ENCODE measurements at places on chromosomes 1 and 21.
A peak's percentile ranks its signal among the peaks of the same experiment; 100 is the strongest.

DNA sequence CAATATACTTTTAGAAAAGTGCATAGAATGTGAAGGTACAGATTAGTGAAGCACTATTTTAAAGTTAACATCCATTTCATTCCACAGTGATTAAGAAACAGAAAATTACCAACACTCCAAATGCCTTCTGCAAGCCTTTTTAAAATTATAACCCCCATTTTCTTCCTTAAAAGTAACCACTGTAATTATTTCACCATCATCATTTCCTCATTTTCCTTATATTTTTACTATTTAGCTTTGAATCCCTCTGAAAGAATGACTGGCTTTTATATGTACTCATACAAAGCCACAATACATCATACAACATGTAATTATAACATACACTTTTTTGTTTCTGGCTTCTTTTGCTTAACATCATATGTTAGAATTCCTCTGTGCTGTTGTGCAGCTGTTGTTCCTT, 6.5 kb upstream of the NEGR1 start:
- DNase-seq: no peak

DNA sequence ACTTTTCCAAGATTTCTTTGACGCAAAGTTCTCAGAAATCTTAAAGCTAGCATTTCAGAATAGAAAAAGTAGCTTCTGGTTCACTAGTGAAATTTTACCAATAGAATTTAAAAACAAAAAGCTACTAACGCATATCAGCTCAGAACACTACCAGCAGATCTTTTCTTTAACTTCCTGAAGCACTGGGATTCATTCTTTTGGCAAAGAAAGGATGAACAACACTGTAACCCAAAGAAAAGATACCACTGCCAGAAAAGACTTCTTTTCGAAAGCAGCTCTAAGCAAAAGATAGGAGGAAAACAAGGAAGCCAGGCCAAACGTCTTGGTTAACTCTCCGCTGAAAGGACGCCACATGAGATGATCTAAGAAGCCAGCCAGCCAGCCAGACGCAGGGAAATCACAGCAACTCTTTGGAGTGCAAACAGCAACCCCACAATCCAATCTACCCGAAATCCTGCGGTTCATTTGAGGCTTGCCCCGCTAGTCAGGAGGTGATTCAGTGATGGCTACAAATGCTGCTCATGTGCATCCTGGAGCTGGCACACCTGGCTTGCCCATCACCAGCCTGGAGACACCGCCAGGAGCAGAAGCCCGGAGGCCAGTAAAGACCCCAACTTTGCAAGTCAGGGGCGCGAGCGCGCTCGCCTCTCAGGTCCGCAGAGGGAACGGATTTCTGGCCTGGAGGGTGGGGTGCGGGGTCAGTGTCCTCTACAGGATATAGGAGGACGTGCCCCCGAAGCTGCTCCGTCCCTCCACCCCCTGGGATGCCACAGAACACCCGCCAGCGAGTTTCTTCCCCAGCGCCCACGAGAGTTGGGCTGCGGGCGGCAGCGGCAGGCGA, 812 bp downstream of the NBPF1 start:
- DNase-seq: no peak

- no peak for DNase-seq
These were observed 430.5 kb downstream of the MRPL39 start for GRCh38 chr21:25176637-25177412.

GRCh38 chr1:90833466-90834110, 116.5 kb upstream of the BARHL2 start:
- no peak for DNase-seq

DNA sequence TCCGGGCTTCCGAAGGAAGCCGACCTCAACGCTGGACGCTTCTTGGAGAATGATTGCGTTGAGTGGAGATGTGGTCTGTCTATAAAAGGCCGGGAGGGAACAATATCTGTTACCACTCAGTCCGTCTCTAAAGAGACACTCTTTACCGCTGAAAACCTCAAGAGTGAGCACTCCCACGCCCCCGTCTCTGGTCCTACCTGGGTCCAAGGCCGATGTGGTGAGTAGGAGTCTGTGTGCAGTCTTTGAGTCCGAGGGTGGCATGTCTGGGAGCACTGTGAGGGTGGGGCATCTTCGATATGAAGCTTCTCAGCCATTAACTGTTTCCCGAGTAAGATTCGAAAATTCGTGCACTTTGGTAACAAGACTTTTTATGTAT, 576 bp downstream of the ZFP69 start:
- DNase-seq: no peak

DNA sequence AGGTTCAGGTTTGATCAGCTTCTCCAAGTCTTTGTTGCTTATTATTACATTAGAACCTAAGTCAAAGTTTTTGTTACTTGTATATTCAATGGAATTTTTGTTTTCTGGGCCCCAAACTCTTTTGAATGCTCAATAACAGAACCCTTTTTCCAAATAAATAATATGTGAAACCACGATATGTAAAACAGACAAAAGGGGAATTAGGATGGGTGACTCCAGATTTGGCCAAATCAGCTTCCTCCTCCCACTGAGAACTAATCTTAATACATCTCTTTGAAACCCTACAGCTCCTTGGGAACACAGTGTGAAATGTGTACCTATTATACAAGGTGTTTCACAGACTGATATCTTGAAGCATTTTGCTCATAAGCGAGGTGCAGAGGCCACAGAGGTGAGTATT, 67.0 kb upstream of the TNFSF18 start:
- no peak for DNase-seq

DNA sequence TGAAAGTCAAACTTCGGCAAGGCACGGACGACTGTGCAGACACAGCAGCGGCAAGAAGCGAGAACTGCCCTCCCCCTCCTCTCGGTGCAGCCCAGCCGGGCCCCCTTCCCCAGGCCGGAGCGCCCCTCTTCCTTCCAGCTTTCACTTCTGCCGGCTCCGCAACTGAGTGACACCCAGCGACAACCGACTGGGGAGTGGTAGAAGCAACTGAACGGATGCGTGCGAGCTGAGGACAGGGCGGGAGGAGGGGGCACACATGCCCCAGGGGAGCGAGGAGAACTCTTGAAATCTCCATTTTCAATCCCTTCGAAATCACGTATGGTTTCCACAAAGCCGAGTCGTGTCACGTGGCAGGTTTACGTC, 146.6 kb downstream of the PGBD5 start:
- DNase-seq: no peak

DNA sequence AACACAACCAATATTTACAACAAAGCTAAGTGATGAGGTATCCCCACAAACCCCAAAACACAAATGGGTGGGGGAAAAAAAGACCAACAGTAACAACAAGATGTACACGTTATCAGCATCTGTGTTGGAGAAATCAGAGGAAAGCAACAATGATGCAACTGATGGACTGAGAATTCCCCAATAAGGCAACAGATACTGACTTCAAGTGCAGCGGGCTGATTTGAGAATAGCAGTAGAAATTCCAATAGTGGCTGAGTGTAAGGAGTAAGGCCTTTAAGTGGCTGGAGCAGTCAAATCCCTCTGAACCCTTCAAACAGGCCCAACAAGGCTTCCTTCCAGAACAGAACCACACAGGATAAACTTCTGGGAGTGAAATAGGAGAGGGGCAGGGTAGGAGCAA, 97.6 kb downstream of the TM2D1 start:
- no peak for DNase-seq

DNA sequence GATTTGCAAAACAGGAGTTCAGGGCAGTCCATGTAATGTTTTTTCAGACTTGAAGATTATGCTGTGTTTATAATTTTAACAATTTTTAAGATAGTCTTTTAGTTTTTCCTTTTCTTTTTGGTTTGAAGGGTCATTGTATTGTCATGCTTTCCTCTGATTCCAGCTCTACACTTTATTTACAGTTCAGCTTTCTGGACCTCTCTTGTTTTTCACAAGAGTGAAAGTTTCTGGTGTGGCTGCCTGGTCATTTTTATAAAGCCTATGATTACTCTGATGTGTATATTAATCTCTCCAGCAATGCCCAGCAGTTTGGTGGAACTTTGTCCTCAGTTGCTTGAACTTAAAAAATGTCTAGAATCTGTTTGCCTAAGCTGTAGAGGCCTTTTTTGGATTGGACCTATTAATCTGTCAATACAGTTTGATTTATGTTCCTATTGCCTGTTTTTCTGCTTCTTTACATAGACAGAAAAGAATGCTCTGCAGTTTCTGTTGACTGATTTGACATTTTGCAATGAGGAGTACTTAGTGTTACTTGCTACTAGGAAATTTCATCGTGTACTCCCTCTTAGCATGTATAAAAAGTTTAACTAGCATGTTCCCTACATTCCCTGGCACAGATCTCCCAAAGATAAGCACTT, 52.2 kb downstream of the XCL2 start:
- DNase-seq: no peak

GRCh38 chr1:34865981-34866761, 6.6 kb upstream of the SMIM12 start:
- peak; percentile 88 for DNase-seq

DNA sequence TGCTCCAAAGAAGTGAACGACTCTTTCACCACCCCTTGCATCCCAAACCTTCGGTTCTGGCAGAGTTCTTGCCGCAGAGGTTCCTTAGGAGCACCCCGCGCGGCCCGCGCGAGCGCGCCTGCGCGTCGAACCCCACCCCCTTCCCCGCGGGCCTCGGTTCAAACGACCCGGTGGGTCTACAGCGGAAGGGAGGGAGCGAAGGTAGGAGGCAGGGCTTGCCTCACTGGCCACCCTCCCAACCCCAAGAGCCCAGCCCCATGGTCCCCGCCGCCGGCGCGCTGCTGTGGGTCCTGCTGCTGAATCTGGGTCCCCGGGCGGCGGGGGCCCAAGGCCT, at the start of gene C1orf56:
Gene C1orf56 (plus strand): TSS at position 161 of the 334 bp plus-strand sequence. CDS start 97 bp downstream, at position 258.
- DNase-seq: no peak

DNA sequence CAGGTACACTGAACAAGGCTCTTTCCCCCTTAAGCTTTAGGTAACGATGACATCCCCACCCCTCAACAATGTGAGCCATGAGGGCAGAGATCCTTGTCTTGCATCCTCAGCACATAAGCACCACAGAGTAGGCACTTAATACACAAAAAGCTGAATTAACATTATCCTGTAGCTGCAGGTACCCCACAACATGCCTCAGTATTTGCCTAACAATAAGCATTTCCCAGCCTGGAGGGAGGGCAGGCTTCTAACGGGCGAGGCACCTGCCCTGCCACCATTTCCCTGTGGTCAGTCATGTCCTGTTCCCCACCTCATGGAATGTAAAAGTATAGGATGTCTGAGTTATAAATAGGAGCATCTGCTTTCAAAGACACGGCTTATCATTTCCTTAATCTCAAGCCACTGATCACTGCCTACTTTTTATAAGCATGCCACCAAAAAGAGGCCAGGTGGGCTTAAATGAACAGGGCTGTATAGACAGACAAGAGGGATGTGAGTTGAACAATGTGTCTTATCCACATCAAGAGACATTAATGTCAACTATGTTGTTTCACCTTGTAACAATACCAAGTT, 3.4 kb downstream of the CAPZB start:
- no peak for DNase-seq

DNA sequence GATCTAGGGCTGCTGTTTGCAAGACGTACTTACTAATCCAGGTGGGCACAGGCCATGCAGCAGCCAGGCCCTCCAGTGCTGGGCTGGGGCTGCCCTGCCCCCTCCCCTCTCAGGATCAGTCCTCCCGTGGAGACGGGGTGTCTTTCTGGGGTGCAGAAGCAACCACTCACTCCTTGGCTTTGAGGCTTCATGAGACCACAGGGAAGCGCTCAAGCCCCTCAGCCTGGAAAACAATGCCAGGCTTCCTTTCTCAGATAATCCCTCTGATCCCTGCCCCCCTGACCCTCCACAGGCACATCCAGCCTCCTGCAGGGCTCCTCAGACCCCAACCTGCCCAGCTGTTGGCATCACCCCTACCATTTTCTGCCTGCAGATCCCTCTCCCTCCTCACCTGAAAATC, 13.9 kb upstream of the C2CD2 start:
- DNase-seq: no peak

- no peak for DNase-seq
These were observed 7.5 kb downstream of the TNFSF18 start for GRCh38 chr1:173043253-173043652.

DNA sequence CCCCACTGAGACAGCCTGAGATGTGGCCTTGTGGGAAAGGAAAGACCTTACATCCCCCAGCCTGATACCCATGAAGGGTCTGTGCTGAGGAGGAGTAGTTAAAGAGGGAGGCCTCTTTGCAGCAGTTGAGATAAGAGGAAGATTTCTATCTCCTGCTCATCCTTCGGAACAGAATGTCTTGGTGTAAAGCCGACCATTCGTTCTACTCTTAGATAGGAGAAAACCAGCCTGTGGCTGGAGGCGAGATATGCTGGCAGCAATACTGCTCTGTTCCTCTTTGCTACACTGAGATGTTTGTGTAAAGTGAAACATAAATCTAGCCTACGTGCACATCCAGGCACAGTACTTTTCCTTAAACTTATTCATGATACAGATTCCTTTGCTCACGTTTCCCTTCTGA, 1.5 kb upstream of the CCDC27 start:
- no peak for DNase-seq

- no peak for DNase-seq
These were observed 5.2 kb upstream of the FOXD3 start for GRCh38 chr1:63316984-63317816.

GRCh38 chr1:230141021-230141648, 74.1 kb downstream of the GALNT2 start:
- DNase-seq: no peak

DNA sequence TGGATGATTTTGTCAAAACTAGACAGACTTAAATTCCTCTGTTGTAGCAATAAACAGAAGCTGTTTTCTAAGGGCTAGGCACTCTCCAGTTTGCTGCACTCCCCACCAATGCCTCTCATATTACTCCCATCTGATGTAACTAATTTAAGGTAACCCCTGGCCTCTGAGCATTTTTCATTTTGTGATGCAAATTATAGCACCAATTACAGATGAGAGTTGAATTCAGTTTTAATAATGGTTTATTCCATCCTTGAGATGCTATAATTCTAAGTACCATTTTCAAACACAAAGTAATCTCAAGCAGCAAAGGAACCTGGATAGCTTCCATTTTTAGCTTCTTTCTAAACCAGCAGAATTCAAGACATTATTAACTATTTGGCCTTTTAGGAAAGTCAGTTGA, 280.4 kb upstream of the DAB1 start:
- no peak for DNase-seq

DNA sequence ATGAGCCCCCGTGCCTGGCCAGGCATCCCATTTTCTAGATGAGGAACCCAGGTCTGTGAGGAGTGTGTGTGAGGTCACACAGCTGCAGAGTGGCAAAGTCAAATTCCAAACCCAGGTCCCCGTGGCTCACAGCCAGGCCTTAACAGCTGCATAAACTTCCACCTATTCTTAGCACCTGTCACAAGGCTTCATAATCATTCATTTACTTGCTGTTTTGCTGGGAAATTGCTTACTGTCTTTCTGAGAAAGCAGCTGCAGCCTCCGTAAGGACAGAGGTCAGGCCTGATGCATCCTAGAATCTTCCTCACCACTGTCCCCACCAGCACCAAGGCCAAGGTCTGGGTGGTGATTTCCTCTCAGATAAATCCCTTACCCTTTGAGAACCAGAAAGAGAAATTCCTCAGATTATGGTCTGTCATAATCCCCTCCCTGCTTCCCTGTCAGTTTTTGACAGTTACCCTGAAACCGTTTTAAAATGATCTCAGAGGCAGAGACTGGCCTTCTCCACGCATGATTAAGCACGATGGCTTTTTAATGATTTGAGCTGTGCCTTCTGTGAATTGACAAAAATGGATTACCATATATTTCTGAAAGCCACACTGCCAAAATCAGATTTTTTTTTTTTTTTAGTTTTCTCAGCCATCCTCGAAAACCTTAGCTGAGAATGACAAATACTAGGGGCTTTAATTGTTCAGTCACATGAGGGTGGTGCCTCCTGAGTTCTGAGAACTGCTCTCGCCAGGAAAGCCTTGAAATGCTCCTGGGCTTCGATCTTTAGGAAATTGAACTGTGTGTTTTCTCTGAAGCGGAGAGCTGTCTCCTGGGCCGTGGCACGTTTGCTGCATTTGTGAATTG, 70.0 kb upstream of the SELENON start:
- no peak for DNase-seq

- DNase-seq: no peak
These were observed 857 bp downstream of the GPX7 start for GRCh38 chr1:52602856-52603600.
